ENCODE measurements at places on chromosomes 4 and X.

GRCh38 chrX:10098270-10098713, 58.5 kb upstream of the CLCN4 start:
- DNase-seq: no peak

DNA sequence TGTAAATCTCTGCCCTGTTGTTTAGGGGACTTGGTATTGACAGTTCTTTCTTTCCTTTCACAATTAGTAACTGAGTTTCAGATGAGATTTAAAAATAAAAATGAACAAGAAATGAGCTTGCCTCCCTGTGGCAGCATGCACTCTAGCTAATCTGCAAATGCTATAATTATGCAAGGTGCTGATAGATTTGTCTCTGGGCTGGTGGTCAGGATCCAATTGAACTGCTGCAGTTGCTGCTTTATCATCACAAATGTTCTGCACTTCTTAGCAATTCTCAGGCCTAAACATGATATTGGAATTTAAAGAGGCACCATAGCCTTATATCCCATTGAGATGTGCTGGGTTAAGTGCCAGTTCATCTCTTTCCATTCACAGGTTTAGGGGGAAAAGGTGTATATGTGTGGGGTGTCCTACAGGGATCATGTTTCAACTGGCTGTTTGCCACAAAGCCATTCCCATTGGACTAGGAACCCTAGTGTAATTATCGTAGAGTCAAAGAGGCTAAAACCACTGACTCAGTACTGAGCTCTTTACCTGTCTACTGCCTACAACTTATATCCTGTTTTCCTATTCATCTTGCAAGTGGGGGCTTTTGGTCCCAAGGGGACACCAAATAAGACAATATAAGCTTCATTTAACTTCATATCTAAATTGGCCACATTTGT, 260.3 kb upstream of the TEX13A start:
- no peak for DNase-seq

- no peak for DNase-seq
These were observed 782 bp downstream of the ARHGAP24 start for GRCh38 chr4:85475631-85476233.

DNA sequence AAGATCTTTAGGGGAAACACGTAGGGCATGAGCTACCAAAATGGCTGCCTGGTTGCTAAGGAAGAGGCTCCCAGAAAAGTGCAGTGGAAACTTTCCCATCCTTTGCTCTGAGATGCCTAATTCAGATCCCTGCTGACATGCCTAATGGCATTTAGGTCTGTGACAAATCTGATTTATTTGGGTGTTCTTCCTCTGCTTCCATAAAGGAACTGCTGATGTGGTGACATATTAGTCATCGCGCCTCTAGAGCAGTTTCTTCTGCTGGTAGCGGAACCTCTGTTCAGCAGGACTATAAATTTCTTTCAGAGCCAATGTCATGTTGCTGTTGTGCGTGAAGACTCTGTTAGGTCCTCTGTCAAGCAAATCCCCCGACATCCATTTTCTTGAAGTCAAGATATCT, 310.0 kb downstream of the PDHA2 start:
- DNase-seq: no peak

GRCh38 chr4:172996571-172997216, 171.9 kb upstream of the GALNT7 start:
- no peak for DNase-seq

- no peak for DNase-seq
These were observed 57.3 kb upstream of the RASGEF1B start for GRCh38 chr4:81528979-81529378.

- no peak for DNase-seq
These were observed 219.9 kb upstream of the GLRA2 start for GRCh38 chrX:14309431-14309830.

GRCh38 chr4:8110071-8110986, 48.3 kb downstream of the ABLIM2 start:
- no peak for DNase-seq

GRCh38 chr4:93475730-93476129, 352.8 kb upstream of the ATOH1 start:
- DNase-seq: no peak

Measured in right renal pelvis (tissue), 4 donors.